Smooth muscle cell of bladder (primary cell): ENCODE measurements at places on chromosomes 3 and 15. TPM values are rescaled to one million over a fixed set of nuclear protein-coding genes. Genes with fewer than 3 reads are reported as not detected.

APOD gene
- 0.18 and 0.43 TPM in 2 replicates for total RNA-seq

PRTG gene
- total RNA-seq: 1.6 and 2.4 TPM in 2 replicates

SH2D7 gene
- not detected in 2 replicates for total RNA-seq

STAG1 gene
- total RNA-seq: 44.9 and 45.8 TPM in 2 replicates

MAP6D1 gene
- 0.57 and 1.6 TPM in 2 replicates for total RNA-seq

TMEM42 gene
- 22.8 and 28.2 TPM in 2 replicates for total RNA-seq

CFAP91 gene
- total RNA-seq: 0.14 and 0.18 TPM in 2 replicates

SETD2 gene
- 22.0 and 25.6 TPM in 2 replicates for total RNA-seq

PPM1L gene
- total RNA-seq: 0.83 and 1.00 TPM in 2 replicates

SEMA5B gene
- total RNA-seq: not detected in 2 replicates

WDR48 gene
- 28.4 and 31.6 TPM in 2 replicates for total RNA-seq

CHST13 gene
- 0.09 TPM in 1 of 2 replicates, not detected in the other for total RNA-seq

FOXB1 gene
- not detected in 2 replicates for total RNA-seq

PTX3 gene
- total RNA-seq: 524 and 679 TPM in 2 replicates

LHFPL4 gene
- total RNA-seq: 0.09 TPM in 1 of 2 replicates, not detected in the other

TIMMDC1 gene
- 46.1 and 60.6 TPM in 2 replicates for total RNA-seq

HTR3E gene
- total RNA-seq: not detected in 2 replicates

SENP7 gene
- total RNA-seq: 7.9 and 10.7 TPM in 2 replicates

VWA5B2 gene
- not detected in 2 replicates for total RNA-seq

CHRD gene
- 1.4 and 1.9 TPM in 2 replicates for total RNA-seq

CCDC80 gene
- total RNA-seq: 393 and 1,612 TPM in 2 replicates

ADAMTS7 gene
- 3.8 and 4.1 TPM in 2 replicates for total RNA-seq

NDUFB4 gene
- 36.7 and 36.8 TPM in 2 replicates for total RNA-seq

ZIC4 gene
- total RNA-seq: not detected in 2 replicates

ZNF197 gene
- total RNA-seq: 16.6 and 17.5 TPM in 2 replicates

GOLGA6L4 gene
- 0.37 and 0.43 TPM in 2 replicates for total RNA-seq
